Epithelial cell of umbilical artery (primary cell): ENCODE measurements at places on chromosomes 16 and 17. TPM values are rescaled to one million over a fixed set of nuclear protein-coding genes. Genes with fewer than 3 reads are reported as not detected.

The ASGR1 gene
- total RNA-seq = 5.5 and 9.1 TPM in 2 replicates

The HAP1 gene
- under 0.01 and 0.30 TPM in 2 replicates for total RNA-seq

The AIPL1 gene
- total RNA-seq = not detected in 2 replicates

The CLDN6 gene
- total RNA-seq = not detected in 2 replicates

The HOXB5 gene
- under 0.01 and 0.61 TPM in 2 replicates for total RNA-seq

The KRT24 gene
- not detected in 2 replicates for total RNA-seq
